ENCODE measurements at places on chromosomes 2 and 18.

DNA sequence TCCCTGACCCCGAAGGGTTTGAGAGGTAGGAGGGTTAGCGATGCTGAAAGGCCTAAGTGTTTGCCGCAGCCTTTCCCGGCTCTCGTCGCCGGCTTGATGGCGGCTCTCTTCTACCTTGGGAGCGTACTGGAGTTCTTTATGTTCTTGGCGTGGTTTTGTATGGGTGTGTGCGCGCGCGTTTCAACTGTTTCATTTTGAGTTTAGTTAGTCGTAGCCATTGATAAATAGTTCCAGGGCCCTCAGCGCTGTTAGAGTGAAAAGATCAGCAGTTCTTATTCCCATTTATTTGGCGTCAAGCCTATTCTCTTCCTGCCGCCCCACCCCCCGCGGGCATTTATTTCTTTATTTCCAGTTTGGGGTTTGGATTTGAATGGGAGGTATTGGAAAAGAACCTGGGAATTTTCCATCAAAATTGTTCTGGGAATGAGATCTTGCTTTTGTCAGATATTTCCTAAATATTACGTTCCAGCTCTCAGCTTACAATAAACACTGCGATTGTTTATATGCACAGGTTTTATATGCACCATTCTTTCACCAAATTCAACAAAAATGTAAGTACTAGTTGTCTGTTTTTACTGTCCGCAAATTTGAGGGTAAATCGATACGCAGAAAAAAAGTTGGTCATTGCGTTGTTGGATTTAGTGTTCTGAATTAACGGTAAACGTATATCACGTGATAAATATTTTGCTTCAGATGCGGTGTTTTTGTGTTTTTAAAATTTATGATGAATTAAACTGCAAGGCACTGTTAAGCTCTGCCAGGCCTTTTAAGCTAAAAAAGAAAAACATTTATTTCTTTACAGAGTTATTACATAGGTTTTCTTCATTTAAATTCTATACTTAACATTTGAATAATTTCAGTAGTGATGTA lies 954 bp downstream of the CCNT2 start:
- peak; percentile 53 for DNase-seq

- DNase-seq, result no peak
Measured at GRCh38 chr18:25795213-25795612, 295.2 kb downstream of the SS18 start.

DNA sequence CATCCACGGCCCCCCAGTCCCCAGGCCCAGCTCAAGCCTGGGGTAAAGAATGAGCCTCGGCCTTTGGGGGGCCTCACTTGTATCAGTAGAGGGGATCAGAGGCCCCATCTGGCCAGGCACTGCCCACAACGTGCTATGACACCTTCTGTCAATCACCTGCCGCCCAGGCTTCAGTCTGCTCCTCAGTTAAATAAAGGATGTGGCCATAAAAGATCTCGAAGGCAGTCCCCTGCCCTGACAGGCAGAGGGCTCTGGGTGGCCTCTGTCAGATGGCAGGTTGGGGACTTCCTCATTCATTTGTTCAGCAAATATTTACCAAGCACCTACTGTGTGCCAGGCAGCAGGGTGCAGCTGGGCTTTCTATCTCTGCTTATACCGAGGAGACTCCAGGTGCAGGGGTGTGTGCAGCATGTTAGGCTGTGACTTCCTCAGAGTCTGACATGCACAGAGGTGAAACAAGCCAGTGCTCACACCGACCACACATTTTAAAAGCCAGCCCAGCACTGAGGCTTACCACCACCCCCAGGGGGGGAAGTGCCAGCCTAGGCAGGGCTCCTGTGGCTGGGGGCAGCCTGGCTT lies 166.4 kb downstream of the GALNT1 start:
- no peak for DNase-seq

DNA sequence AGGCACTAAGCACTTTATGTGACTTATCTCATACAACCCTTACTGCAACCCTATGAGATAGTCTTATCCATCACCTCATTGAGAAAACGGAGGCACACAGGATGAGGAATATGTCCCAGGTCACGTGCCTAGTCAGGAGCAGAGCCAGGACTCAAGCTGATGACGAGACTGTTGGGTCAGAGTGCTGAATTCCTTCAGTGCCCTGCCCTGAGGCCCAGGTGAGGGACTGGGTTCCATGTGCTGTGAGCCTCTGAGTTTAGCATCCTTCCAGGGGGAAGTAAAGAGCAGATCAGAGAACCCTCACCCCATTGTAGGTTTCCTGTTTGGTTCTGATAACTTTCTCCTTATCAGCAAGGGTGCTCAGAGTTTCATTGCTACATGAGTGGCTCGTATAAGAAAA lies 11.7 kb upstream of the EDAR start:
- no peak for DNase-seq

GRCh38 chr2:72892506-72893173 lies 5.4 kb downstream of the SPR start:
- peak; percentile 84 for DNase-seq

GRCh38 chr2:204074456-204074855 lies 137.9 kb downstream of the ICOS start:
- no peak for DNase-seq
